ENCODE measurements at places on chromosomes 2 and 18.

DNA sequence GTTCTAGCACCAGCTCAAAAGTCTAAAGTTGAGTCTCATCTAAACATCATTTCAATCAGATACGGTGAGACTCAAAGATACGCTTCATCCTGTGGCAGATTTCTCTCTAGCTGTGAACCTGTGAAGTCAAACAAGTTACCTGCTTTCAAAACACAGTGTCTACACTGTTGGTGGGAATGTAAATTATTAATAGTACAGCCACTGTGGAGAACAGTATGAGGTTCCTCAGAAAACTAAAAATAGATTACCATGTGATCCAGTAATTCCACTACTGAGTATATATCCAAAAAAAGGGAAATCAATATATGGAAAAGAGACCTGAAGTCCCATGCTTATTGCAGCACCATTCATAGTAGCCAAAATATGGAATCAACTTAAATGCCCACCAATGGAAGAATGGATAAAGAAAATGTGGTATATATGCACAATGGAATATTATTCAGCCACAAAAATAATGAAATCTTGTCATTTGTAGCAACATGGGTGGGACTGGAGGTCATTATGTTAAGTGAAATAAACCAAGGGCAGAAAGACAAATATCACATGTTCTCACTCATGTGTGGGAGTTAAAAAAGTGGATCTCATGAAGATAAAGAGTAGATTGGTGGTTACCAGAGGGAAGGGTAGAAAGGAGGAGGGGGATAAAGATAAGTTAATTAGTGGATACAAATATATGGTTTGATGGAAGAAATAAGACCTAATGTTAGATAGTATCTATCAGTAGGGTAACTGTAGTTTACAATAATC, 11.7 kb downstream of the UBR3 start:
- no peak for DNase-seq

- DNase-seq: no peak
Measured at GRCh38 chr2:236179236-236180075, 11.3 kb upstream of the GBX2 start.

DNA sequence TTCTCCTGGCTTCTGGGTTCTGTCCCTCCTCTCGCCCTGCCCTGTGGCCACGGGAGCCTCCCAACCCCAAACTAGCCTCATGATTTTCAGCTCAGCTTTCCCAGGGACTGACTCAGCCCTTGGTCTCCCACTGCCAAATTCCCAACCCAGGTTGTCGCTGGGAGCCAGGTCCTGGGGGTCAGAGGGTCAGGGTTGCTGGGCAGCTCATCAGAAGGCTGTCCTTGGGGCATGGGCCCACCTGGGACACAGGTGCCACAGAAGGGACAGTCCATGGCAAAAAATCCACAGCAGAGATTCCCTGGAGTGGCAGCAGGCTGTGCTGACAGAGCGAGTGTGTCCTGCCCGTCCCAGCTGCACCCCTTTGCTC, 180.4 kb downstream of the TWIST2 start:
- no peak for DNase-seq

DNA sequence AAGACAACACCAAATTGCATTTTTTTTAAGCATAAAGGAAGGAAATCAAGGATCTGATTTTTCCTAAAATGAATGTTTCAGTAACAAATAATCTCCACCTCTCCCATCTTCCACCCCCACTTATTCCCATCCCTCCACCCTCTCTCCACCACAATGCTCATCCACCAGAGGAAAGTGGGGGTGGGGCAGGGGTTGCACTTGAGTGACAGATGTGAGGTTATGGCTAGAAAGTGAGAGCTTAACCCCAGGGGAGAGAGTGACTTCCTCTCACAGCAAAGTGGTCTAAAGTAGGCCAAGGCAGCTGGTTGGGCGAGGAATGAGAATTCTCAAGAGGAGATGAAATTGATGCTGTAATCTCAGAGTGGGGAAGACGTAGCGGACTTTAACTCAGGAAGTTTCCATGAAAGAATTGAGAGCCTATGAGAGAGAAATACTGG, 104.7 kb downstream of the HNRNPLL start:
- DNase-seq: no peak

DNA sequence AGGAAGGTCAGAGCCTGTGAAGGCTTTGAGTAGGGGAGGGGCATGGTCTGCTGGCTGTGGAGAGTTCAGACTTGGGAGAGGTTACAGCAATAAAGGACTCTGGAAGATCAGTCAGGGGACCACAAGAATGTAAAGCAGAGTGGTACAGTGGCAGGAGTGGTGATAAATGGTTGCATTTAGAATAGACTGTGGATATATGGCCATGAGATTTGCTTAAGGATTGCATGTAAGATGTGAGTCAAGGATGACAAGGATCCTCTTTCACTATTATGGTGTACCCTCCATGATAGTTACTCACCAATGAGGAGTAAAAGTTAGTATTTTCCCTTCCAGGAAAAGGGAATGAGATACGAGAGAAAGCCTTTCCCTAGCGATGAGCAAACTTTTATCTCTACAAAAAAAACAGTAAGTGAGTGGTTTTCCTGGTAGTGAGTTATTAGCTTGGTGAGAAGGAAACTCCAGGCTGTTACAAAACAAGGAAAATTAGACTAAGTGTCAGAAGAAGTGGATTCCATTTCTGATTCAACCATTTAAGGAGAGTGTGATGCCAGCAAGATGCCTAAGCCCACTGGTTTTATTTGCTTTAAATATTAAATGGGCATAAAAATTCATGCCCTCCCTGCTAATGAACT, 818.0 kb upstream of the ACVR2A start:
- no peak for DNase-seq

- DNase-seq: no peak
Measured at GRCh38 chr2:47778698-47779425, 4.1 kb upstream of the MSH6 start.

- no peak for DNase-seq
Measured at GRCh38 chr2:175318542-175318941, 137.0 kb upstream of the ATP5MC3 start.

- no peak for DNase-seq
Measured at GRCh38 chr2:241339839-241340630, 16.1 kb upstream of the FARP2 start.

GRCh38 chr18:78876868-78877267, 102.8 kb upstream of the SALL3 start:
- DNase-seq: no peak

GRCh38 chr2:40394597-40394996, 57.3 kb downstream of the SLC8A1 start:
- no peak for DNase-seq

- no peak for DNase-seq
Measured at GRCh38 chr2:165277295-165277694, 38.1 kb downstream of the SCN2A start.

DNA sequence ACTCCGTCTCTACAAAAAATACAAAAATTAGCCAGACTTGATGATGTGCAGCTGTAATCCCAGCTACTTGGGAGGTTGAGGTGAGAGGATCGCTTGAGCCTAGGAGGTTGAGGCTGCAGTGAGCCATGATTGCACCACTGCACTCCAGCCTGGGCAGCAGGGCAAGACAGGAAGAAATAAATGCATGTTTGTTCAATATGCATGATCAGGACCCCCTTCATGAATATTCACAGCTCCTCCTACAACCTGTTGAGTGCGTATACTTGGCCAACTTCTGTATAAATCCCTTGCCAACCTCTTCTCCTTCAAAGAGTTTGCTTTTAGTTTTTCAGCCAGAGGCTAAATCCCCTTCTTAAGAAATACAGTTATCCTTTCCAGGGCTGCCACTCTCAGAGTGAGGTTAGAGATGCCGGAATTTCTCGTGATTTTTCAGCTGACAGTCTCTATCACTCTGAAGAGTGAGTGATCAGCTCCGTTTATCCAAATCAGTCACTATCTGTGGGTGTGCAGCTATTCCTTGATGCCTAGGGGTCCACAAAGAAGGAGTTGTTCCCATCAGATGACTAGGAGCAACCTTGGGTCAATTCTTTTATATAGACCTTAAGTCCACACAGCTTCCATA, 39.2 kb downstream of the FAM161A start:
- DNase-seq: no peak

DNA sequence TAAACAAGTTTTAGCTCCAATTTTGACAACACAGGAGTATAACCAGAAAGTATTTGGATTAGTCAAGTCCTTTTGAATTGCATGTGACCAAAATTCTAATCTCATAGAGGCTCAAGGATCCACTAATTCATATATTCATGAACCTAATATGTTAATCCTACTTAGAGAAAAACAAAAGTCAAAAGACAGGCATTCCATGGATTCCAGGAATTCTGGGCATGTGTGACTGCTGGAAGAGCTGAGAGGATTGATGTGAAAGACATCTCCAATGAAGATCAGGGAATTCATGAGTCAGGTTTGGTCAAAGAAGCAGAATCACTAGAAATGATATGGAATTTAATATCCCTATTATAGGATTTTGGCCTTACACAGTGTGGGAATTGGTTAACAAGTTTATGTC, 1494.6 kb upstream of the DDX18 start:
- DNase-seq: no peak

DNA sequence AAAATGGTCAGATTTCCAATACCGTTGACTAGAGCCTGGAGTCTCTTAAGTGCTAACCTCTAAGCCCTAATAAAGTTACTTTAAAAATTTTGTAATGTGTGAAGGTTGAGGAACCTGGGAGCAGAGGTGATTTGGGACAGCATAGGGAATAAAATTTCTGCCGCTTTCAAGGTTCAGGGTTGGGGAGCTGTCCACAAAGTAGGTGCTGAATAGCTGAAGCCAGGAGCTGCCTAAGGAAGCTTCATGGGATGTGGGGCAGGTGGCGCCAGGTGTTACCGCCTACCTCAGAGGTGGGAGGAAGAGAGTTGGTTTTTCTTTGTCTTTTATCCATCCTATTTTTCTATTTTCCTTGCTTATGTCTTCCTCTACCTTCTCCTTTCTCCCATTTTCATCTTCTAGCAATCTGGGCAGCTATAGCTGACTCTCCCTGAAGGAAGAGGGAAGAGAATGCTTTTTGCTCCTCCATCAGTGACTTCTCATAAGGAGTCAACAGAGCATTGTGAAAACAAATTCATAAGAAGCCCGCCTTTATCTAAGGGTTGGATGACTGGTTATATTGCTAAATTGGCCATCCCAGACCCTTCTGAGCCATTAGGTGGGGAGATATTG, 178.7 kb downstream of the CLIP4 start:
- no peak for DNase-seq

GRCh38 chr2:59093571-59093970, 852.4 kb upstream of the FANCL start:
- no peak for DNase-seq

DNA sequence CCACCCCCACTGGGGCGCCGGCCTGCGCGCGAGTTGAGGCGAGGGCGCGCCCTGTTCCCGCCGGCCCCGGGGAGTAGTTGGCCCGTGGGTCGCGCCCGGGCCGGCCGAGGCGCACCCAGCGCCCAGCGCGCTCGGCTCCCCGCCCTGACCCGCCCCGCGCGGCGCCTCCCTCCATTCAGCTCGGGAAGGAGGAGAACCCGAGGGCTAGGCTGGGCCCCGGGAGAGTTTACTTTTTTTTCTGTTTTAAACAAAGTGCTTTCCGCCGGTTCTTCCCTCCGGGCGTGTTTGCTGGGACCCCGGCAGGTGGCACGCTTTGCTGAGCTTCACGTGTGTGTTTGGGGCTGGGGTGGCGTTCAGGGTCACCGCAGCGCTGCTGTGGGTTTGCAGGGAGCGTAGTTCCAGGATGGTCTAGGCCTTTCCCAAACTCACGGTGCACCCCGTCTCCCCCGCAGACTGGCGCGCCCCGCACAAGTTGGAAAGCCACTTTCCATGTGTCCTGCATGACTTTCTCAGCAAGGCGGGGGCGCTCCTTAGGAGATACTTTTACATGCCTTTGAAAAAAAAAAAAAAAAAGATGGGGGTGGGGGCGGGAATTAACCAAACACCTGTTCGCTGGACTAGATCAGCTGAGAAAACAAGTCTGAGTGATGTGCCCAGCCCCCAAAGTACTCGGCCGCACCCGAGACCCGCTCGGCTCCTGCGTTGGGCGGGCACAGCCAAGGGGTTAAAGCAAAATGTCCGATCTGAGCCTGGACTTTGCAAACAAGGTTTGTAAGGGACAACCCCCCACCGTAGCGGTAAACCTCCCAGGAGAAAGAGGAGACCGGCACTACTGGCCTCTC, 825 bp downstream of the ITGA6 start:
- no peak for DNase-seq

GRCh38 chr18:52894801-52895200, 554.8 kb downstream of the DCC start:
- DNase-seq: no peak

GRCh38 chr2:123732563-123732962, 292.5 kb upstream of the CNTNAP5 start:
- DNase-seq: no peak

DNA sequence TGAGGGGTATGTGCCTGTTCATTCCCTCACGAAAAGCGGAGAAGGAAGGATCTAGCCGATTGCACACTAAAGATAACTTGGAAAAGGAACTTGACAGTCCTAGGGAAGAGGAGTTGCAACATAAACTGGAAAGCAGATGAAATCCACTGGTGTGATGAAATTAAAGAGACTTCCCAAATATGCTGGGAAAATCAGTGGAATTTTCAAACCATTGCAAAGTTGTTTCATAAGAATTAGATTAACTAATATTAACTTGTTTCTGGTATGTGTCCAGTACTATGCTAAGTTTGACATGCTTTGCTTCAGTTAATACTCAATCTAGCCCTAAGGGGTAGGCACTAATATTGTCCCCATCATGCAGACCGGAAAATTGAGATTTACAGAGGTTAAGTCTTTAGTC, 222.7 kb downstream of the IKZF2 start:
- no peak for DNase-seq

DNA sequence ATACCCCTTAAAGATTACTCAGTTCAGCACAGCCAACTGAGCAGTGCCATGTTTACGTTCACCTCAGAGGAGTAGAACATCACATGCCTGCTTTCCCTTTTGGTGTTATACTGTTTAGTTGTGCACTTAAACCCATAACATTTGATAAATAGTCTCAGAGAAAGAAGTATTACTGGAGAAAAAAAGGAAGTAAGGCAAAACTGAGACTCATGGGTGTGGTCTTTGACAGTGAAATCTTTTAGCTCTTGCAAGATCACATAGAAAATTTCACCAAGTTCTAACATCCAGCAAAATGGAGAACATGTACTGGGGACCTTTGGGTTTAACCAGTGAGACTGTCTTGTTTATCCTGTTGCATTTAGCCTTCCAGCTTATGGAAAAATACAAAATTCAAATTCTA, 5.6 kb downstream of the TANK start:
- no peak for DNase-seq

GRCh38 chr2:178882666-178883440, 75.6 kb upstream of the TTN start:
- DNase-seq: no peak

- no peak for DNase-seq
Measured at GRCh38 chr18:72091369-72091768, 452.8 kb downstream of the CBLN2 start.

- DNase-seq: no peak
Measured at GRCh38 chr2:120020554-120020953, 7.7 kb downstream of the EPB41L5 start.

- no peak for DNase-seq
Measured at GRCh38 chr2:194545978-194546377, 1111.0 kb upstream of the SLC39A10 start.

DNA sequence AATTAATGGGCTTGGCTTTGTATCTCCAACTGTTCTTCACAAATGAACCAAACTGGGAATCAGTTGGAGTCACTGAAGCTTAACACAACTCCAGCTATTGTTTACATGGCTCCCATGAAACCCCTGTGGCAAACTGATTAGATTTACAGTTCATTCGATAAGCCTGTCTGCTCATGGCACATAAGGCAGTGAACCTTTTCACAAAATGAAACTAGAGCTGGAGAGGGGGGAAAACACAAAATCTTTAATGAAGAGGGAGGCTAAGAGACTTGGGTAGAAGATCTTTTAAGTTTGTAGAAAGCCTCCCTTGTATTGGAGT, 11.6 kb upstream of the ITGA6 start:
- DNase-seq: no peak
